NCI-H187 (cell line): ENCODE measurements at places on chromosomes 7 and 10.

GRCh38 chr10:58776568-58777318 is 264.1 kb downstream of the BICC1 start:
- DNase-seq: no peak

- no peak for DNase-seq
Measured at GRCh38 chr7:129843978-129844840, 108.6 kb downstream of the UBE2H start.

- no peak for DNase-seq
Measured at GRCh38 chr7:104569751-104570150, 241.3 kb downstream of the LHFPL3 start.

DNA sequence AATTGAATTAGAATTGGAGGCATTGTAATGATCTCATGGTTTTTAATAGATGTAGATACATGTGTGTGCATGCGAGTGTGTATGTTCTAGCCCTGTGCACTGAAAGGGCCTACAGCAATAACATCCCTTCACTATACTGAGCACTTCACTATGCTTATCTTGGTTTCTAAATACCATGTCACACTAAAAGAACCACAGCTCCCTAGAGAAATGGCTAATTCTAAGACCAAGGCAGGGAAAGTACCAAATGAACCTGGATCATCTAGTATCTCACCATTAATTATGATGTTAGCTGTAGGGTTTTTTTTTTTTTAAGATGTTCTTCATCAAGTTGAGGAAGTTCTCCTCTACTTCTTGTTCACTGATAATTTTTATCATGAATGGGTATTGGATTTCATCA is 55.1 kb downstream of the HECTD2 start:
- no peak for DNase-seq

GRCh38 chr7:24819916-24820689 is 62.8 kb upstream of the GSDME start:
- peak; percentile 82 for DNase-seq

DNA sequence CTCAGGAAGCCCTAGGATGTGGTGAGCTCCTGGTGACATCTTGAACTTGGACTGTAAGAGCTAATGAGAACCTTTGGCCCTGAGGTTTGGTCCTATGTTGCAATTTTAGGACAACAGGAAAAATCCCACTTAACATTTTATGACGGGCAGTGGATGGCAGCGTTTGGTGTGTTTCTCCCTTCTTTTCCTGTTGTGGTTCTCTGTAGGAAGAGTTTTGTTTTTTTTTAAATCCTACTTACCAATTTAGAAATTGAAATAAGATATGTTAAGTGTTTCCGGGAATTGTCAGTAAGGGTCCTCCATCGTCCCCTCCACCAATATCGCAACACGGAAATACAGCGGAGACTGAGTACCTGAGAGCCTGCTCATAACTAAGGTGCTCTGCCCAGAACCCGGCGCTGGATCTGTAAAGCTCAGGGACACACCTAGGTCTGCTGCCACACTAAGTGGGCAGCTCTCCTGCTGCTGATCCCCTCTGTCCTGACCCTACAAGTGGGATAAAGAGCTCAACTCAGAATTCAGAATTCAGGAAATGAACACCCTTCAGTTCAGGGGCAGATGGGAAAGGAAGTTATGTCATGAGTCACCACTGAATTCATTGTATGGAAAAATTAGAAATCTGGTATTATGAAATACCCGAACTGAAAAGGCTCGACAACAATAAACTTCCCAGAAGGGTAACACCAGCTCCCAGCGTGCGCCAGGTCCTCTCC is 9.1 kb upstream of the PROSER2 start:
- DNase-seq: no peak

GRCh38 chr10:110363572-110364411 is 59.1 kb upstream of the SMNDC1 start:
- no peak for DNase-seq

DNA sequence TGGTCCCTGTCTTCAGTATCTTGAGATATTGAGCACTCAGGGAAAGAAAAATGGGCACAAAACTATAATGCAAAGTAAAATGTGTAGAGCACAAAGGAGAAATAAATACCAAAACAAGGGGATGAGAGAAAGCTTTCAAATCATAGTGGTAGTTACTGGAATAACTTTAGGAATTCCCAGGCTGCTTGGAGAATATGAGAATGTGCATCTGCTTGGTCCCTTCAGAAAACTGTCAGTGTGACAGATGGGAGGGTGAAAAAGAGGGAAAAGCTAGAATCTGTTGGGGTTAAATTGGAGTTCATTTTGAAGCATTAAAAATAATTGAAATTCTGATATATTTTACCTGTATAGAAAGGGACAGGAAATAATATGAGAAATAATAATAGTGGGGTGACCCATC is 15.3 kb downstream of the ST7 start:
- DNase-seq: no peak

GRCh38 chr7:115349635-115350034 is 427.7 kb downstream of the MDFIC start:
- no peak for DNase-seq

- no peak for DNase-seq
Measured at GRCh38 chr7:66790196-66790595, 49.7 kb downstream of the RABGEF1 start.

- no peak for DNase-seq
Measured at GRCh38 chr10:108688314-108688713, 1235.0 kb downstream of the XPNPEP1 start.

DNA sequence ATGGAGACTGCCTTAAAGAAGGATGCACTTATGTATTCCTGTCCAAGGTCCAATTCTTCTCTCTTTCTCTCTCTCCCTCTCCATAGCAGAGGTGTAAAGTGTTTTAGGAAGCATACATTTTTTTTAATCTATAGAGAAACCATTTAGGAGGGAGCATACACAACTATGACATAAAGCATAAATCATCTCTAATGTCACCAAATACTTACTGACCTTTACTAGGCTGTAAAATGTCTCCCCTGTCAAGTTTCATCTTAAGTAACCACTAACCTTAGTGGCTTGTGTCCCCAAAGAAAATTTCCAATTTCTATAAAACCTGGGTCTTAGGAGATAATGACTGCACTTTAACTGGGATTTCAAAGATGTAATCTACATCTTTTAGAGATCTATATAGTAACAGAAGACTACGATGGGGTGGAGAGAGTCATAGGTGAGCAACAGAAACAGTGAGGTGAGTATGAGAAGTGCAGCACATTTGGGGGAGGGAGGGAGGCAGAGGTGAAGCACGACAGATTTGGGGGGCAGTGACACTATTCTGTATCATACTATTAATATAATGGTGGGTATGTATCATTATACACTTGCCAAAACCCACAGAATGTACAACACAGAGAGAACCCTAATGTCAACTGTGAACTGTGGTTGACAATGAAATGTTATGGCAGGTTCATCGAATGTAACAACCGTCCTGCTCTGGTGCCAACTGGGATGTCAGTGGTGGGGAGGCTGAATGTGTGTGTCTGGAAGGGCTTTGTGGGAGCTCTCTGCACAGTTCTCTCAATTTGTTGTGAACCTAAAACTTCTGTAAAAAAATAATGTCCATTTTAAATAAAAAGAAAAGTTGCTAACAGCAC is 79.5 kb downstream of the PIP4K2A start:
- no peak for DNase-seq

GRCh38 chr10:22737587-22737986 is 23.2 kb upstream of the PIP4K2A start:
- DNase-seq: no peak

GRCh38 chr10:132868995-132869394 is 73.4 kb downstream of the CFAP46 start:
- DNase-seq: no peak

DNA sequence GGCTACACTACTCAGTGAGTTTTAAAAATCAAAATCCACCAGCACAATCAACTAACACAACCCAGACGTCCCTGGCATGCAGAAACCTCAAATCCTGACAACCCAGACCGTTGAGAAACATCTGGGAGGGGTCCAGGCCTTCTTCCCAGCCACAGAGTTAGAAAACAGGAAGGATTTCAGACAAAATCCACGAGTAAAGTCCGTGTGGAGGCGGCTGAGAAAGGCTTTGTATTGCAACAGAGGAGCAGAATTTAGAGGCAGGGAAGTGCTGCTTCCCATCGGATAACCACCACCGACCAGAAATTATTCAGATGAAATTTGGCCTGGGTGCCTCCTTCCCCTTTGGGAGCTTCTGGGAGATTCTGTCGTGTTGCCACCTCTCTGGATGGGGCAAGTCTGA is 61.5 kb downstream of the TNS3 start:
- no peak for DNase-seq

DNA sequence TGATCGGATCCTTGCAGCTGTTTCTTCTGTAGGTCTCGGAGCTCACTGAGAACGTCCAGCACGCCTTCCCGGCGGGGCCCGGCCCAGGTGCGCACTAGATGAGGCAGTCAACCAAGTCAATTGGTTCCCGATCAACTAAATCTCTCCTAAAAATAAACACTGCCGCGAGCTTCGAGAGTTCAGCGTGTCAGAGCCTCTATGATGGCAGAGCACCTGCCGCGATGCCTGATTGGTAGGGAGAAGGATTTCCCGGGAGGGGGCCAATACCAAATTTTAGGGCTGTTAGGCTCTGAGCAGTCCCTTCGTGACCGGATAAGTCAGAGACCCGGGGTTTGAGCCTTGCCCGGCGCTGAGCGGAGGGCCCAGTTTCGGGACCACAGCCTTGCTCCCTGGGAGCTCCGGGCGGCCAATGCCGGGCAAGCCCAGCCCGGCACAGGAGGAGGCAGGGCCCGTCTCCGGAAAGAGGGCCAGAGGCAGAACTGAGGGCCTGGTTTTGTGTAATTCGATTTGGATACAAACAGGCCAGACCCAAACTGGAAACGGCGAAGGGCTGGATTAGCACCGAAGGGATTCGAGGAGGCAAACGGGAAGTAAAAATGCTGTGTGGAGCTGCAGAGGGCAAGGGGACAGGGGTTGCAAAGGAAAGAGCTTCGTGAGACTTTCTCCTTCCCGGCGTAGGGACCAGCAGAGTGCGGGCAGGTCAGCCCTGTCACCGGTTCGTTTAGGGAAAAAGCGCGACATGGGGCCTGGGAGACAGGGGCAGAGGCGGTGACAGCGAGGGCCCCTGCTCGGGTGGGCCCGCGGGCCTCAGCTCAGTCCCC is 569 bp downstream of the SLC26A5 start:
- DNase-seq: peak; percentile 47

GRCh38 chr10:101612086-101612485 is 24.0 kb downstream of the DPCD start:
- DNase-seq: no peak

DNA sequence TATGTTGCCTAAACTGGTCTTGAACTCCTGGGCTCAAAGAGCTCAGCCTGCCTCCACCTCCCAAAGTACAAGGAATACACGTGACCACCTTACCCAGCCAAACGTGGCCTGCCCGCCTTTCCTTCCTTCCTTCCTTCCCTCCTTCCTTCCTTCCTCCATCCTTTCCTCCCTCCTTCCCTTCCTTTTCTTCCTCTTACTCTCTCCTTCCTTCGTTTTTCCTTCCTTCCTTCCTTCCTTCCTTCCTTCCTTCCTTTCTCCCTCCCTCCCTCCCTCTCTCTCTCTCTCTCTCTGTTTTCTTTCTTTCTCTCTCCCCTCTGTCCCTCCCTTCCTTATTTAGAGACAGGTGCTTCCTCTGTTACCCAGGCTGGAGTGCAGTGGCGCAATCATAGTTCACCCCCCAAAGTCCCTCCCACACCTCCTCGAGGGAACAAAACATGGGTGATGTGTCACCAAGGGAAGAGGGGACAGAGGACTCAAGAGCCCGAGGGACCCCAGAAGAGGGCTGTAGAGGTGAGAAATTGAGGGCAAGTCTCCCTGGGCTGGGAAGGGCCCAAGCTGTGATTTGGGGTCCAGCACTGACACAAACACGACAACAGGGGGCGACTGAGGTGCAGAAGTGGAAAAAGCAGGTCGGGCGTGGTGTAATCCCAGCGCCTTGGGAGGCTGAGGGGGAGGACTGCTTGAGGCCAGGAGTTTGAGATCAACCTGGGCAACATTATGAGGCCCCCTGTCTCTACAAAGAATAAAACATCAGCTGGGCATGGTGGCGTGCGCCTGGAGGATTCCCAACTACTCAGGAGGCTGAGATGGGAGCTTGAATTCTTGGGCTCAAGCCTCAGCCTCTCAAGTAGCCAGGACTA is 28.1 kb downstream of the EPHB4 start:
- DNase-seq: no peak

- no peak for DNase-seq
Measured at GRCh38 chr10:64873959-64874358, 1352.8 kb downstream of the REEP3 start.

- no peak for DNase-seq
Measured at GRCh38 chr10:61906562-61906901, 5.0 kb downstream of the ARID5B start.

DNA sequence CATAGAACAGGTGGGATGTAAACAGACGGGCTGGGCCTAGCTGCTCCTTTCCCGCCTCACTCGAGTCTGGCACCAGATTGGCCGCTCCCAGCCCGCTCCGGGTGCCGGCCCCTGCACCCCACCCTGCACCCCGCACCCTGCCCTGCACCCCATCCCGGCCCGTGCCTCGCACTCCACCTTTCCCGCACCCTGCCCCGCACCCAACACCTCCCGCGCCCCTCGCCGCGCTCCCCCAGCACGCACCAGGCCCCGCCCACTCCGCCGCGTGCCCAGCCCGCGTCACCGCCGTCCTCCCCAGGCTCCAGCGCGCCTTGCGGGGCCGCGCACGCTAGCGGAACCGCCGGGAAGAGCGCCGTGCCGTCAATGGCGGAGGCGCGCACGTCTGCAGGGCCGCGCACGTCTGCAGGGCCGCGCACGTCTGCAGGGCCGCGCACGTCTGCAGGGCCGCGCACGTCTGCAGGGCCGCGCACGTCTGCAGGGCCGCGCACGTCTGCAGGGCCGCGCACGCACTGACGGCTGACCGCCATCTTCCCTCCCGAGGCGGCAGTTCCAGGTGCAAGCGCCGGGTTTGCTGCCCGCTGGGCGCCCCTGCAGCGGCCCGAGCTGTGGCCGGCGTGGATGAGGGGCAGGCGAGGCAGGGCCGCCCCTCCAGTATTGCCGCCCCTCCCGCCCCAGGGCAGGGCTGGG is at the start of gene UBE3C:
Gene UBE3C, plus strand, starts transcription at position 503 of the 687 bp plus-strand sequence. CDS start 347 bp downstream, outside the sequence.
- DNase-seq: peak; percentile 91

DNA sequence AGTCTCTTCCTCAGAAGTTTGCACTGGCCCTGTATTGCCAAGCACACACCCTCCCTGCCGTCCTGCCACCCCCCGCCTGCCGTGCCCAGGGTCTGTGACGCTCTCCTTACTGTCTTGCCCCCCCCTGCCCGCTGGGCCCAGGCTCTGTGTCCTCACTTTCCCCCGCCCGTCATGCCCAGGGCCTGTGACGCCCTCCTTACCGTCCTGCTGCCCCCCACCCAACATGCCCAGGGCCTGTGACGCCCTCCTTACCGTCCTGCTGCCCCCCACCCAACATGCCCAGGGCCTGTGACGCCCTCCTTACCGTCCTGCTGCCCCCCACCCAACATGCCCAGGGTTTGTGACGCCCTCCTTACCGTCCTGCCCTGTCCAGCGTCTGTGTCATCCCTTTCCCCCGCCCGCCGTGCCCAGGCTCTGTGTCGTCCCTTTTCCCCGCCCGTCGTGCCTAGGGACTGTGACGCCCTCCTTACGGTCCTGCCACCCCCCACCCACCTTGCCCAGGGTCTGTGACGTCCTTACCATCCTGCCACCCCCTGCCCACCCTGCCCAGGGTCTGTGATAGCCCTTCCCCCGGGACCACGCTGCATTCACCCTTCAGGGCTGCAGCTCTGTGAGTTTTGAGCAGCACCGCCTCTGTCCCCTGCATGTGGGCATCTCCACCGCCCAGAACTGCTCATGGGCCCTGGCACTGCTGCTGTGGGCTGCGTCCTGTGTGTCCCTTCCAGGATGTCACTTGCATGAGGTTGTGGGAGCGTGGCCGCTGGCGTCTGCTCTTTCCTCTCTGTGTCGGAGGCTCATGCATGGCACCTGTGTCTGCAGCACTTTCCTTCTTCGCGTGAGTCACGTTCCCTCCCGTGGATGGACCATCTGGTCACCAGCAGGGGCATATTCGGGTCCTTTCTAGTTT is 19.3 kb upstream of the PRKAR1B start:
- DNase-seq: no peak

- DNase-seq: no peak
Measured at GRCh38 chr10:84352251-84352842, 24.0 kb downstream of the CCSER2 start.
